ENCODE measurements at places on chromosomes 12 and 14.

- no peaks in the 10 kb centered on the region for H3K36me3 ChIP-seq
- DNase-seq = no peak
- no peaks in the 10 kb centered on the region for H3K27me3 ChIP-seq
- no peaks in the 10 kb centered on the region for H3K4me1 ChIP-seq
- no peak overlapping the region for H3K4me3 ChIP-seq
- no peak overlapping the region for H3K27ac ChIP-seq
Observed at GRCh38 chr12:28290262-28290661, 100.0 kb downstream of the CCDC91 start.

DNA sequence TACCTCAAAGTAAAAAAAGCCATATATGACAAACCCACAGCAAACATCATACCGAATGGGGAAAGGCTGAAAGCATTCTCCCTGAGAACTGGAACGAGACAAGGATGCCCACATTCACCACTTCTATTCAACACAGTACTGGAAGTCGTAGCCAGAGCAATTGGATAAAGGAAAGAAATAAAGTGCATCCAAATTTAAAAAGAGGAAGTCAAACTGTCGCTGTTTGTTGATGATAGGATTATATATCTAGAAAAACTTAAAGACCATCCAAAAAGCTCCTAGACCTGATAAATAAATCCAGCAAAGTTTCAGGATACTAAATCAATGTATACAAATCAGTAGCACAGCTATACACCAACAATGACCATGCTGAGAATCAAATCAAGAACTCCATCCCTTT lies 5.2 kb downstream of the NDUFA12 start:
- H3K27ac ChIP-seq = no peak overlapping the region

- H3K4me1 ChIP-seq = peaks cover 18% of the 10 kb centered on the region
- no peaks in the 10 kb centered on the region for H3K27me3 ChIP-seq
- H3K36me3 ChIP-seq = no peaks in the 10 kb centered on the region
- H3K4me3 ChIP-seq = no peak overlapping the region
- no peak overlapping the region for H3K27ac ChIP-seq
Observed at GRCh38 chr12:51311389-51311788, 12.6 kb downstream of the BIN2 start.

GRCh38 chr12:48998497-48999353 lies 450 bp downstream of the DDN start:
- no peak overlapping the region for H3K27ac ChIP-seq
- H3K36me3 ChIP-seq = peaks cover 28% of the 10 kb centered on the region
- no peak for DNase-seq
- H3K27me3 ChIP-seq = no peaks in the 10 kb centered on the region

DNA sequence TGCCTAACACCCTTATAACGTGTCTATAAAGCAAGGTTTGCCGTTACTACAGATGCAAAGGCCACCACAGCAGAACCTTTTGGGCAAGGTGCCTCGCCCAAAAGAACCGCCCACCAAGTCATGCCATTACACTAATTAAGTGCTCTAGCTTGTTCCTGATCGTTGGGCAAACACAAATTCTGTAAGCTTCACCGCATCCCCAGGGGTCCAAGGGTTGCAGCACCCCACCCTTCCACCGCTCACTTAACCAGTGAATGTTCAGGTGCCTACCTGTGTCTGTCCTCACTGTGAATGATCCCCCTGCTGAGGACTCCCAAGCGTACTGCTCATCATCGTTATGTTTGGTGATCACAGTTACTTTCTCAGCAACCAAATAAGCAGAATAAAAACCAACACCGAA lies 1.4 kb downstream of the HSP90AA1 start:
- H3K27ac ChIP-seq = no peak overlapping the region
- no peak for DNase-seq
- no peaks in the 10 kb centered on the region for H3K27me3 ChIP-seq
- H3K4me3 ChIP-seq = peak overlapping the region; percentile 69
- peaks cover 35% of the 10 kb centered on the region for H3K4me1 ChIP-seq

GRCh38 chr12:89192429-89192828 lies 159.9 kb downstream of the DUSP6 start:
- peaks cover 6% of the 10 kb centered on the region for H3K4me1 ChIP-seq
- no peaks in the 10 kb centered on the region for H3K27me3 ChIP-seq
- DNase-seq = peak; percentile 27

- H3K27me3 ChIP-seq = no peaks in the 10 kb centered on the region
- no peak overlapping the region for H3K27ac ChIP-seq
- no peak for DNase-seq
- no peaks in the 10 kb centered on the region for H3K36me3 ChIP-seq
- no peaks in the 10 kb centered on the region for H3K4me1 ChIP-seq
- no peak overlapping the region for H3K4me3 ChIP-seq
Observed at GRCh38 chr12:61487728-61488127, 772.5 kb upstream of the USP15 start.
